Karpas-422 (cell line): ENCODE measurements at places on chromosomes 12 and 14.

DNA sequence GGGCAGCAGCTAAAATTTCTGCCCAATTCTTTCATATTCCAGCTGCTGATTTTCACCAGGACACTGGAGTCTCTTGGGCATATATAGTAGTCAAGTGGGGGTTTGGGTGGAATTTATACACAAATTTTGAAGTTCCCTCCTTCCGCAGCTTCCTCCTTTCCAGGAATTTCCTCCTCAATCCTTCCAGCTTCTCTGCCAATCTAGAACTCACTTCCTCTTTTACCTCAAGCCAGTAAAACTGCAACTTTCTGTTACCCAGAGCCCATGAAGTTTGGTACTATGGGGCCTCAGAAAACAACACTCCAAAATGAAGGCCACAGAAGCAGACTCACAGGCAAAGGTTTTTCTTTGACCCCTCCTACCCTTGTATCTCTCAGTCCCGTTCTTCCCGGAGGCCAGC, 51.7 kb upstream of the G2E3 start:
- no peak for DNase-seq

DNA sequence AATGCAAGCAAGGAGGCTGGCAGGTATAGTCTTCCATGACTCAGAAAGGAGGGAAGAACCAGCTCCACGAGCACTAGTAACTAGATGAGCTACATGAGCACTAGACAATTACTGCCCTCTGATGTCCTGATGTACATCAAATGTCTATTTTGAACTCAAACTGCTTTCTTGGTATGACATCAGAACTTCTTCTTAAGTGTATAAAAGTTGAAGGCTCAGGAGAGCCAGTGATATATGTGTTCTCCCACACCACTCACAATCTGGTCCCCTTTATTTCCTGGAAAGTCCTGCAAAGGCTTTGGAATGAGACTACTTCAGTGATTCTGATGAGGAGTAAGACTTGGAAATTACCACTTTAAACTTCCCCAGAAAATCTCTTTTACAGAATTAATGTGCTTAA, 18.5 kb upstream of the DHRS7 start:
- peak; percentile 69 for DNase-seq

GRCh38 chr14:54805445-54806322, 96.9 kb downstream of the GCH1 start:
- DNase-seq = peak; percentile 98

DNA sequence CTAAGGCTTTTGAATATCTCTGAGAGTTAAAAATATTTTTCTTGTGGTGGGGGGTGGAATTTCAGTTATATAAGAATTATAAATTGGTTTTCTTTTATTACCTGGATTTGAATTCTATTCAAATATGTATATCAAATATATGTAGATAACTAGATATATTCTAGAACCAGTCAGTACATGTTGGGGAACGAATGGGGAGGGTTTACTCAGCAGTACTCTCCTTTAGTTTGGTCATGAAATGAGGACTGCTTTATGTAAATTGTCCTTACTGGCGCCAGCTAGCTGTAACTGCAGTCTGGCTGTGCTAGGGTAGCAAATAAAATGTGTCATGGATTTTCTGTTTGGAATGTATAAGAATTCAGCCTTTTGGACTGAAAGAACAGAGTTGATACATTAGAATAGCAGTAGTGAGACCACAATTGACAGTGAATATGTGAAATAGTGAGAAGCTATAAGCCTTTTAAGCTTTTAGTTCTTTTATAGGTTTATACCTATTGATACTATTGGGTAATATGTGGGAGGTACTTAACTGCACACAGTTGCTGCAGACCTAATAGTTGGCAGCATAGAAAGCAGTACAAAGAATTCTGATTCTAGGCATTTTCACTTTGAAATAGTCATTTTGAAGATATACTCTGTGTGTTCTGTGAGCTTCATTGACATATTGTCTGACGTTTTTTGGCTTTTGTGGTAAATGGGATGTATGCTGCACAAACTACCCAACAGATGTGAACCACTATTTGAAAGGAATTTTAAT, 29.0 kb downstream of the ATF7IP start:
- peak; percentile 93 for DNase-seq

DNA sequence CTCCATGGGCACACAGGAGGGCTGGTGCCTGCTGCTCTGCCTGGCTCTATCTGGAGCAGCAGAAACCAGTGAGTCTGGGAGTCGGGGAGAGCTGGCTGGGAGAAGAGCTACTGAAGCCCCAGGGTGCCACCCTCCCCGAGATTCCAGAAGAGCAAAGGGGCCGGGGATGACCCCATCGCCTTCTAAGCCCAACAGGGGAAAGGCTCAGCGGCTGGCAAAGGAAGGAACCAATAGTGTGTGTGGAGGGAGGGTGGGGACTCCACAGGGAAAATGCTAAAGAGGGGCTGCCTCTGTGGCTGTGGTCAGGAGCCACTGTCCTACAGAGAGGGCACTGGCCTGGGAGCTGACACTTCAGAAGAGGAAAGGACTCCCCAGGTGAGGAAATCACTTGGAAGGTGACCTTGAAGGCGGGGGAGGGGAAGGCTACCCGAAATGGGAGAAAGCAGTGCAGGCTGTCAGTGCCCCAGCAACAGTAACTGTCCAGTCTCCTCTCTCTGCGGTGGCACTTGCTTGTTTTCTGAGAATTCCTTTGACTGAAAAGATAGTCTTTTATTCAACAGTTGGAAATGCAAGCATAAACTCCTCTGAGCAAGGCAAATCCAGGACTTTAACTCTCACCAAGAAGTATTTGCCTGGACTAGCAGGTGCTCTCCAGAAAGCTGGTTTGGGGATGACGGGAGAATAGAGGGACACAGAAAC, 552 bp downstream of the TAPBPL start:
- peak; percentile 67 for DNase-seq

- no peak for DNase-seq
Measured at GRCh38 chr12:7099290-7099996, 7.2 kb upstream of the C1R start.

GRCh38 chr14:73744175-73744867, 30.1 kb upstream of the PNMA1 start:
- no peak for DNase-seq

DNA sequence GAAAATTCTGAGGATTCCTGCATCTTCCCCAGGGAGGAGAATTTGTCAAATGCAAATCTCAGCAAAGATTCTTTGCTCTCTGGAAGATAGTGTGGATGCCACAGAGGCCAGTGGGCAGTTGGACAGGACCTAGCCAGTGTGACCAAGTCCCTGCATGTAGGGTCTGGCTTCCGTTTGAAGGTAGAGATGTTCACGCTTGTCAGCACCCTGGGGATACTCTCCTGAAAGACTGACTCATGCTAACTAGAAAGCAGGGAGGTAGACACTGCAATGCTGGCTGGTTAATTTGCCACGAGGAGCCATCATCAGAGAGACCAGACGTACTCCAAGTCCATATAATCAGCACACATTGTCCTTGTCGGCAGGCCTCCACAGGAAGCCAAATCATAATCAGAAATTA, 130.1 kb downstream of the SAMD4A start:
- DNase-seq = no peak

DNA sequence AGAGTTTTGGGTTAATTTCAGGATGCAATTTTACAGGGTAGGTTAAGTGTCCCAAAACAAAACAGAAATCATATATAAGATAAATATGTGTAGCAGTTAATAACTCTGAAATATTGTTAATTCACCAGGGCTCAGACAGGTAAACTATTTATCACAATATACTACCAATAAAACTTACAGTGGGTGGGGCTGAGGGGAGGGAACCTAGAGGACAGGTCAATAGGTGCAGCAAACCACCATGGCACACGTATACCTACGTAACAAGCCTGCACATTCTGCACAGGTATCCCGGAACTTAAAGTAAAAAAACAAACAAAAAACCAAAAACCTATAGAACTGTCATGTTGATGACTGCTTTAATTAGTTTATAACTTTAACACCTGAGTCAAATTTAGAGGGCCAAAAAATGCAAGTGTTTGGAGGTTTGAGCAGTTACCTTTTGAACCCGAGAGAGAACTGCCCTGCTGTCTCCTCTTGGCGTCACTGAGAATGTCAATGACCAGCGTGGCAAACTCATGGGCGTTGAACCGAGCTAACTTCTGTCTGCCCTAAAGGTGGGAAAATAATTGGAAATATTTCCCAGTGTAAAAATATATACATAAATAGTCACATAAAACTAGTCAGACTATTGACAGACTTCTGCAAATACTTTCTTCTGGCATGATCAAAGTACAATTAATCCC, 36.6 kb downstream of the GIT2 start:
- DNase-seq = no peak

DNA sequence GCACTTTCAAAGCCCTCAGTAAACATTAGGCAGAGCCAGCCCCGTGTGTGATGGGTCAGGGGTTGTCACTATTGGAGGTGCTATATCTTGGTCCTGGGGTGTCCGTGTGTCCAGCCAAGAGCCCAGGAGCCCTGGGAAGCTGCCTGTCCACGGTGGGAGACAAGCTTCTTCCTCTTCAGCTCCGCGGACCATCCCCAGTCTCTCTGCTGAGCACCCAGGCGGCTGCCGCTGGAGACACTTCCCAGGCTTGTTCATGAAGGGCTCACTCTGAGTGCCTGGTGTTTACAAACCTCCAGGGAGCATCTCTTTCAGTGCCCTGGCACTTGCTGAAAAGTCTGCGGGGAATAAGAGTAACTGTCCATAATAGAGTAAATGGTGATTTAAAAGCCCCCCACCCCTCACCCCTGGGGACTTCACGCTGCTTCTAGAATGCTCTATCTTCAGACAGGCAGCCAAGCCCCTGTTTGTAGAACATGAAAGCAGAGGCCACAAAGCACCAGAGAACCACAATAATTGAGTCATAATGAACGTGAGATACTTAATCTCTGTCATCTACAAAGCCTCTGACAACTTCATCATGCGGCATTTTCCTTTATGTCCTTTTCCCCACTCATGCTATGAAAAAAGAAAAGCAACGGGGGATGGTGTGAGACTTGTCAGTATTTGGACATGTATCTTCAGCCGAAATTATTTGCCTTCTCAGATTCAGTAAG, 178.6 kb downstream of the TMEM132C start:
- no peak for DNase-seq

DNA sequence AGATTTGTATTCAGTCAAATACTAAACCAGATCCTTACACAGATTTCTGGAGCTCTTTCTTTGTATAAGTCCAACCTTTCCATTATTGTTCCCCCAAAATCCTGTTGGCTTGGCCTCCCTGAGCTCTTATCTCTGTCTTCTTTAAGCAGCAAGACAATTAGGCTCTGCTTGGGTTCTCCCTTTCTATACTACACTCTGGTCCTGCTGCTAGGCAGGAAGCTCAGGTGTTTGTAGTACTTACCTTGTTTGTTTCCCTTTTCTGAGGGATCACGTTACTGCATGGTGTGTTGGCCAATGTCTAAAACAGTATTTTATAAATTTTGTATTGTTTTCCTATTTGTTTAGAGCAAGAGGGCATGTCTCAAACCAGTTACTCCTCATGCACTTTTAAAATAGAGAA, 192.9 kb downstream of the PRKD1 start:
- no peak for DNase-seq

GRCh38 chr12:4802841-4803240, 82.6 kb downstream of the GALNT8 start:
- DNase-seq = no peak

DNA sequence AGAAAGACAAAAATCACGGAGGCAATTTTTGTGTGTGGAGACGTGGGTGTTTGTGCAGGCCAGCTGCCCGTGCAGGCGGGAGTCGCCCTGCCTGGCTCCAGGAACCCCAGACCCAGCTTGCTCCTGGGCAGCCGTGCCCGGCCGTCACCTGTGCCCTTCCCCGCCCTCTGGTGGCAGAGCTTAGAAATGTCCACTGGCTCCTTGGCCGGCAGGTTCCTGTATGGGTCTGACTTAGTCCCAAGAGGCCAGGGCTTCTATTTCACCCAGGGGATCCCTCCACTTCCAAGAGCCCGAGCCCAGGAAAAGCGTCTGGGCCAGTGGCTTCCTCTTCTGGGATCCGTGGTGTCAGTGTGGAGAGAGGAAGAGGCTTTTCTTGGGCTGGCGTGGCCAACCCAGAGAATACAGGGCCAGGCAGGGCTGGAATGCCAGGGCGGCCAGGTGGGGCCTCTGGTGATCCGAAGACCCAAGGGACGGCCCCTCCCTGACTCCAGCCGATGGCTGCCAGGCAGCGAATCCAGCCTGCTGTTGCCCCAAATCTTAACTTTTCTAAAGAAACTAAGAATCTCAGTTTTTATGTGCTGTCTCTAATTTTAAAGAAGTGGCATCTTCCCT, 120.9 kb downstream of the TMEM132C start:
- peak; percentile 82 for DNase-seq

- DNase-seq = no peak
Measured at GRCh38 chr14:24965578-24965933, 84.4 kb downstream of the STXBP6 start.

DNA sequence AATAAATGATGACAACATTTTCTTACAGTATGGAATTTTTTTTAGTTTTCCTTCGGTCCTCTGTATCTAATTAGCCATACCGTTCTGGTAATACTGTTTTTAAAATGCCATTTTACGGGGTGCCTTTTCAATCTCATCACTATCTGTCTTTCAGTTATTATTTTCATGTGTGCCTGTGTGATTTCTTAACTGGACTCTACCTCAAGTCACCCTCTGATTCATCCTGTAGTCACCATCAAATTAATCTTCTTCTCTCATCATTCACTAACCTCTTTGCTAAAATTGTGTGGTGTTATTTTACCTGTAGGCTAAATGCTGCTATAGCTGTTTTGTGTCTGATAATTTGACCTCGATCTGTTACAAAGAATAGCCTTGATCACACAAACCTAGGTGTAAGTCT, 16.0 kb upstream of the CCT2 start:
- no peak for DNase-seq
